NK-92 treated with Interleukin-12 subunit alpha and Interleukin-12 subunit beta, amount 100 ng/mL, for 24 hours (cell line): ENCODE measurements at places on chromosomes 6 and 20.
A peak's percentile ranks its signal among the peaks of the same experiment; 100 is the strongest.

DNA sequence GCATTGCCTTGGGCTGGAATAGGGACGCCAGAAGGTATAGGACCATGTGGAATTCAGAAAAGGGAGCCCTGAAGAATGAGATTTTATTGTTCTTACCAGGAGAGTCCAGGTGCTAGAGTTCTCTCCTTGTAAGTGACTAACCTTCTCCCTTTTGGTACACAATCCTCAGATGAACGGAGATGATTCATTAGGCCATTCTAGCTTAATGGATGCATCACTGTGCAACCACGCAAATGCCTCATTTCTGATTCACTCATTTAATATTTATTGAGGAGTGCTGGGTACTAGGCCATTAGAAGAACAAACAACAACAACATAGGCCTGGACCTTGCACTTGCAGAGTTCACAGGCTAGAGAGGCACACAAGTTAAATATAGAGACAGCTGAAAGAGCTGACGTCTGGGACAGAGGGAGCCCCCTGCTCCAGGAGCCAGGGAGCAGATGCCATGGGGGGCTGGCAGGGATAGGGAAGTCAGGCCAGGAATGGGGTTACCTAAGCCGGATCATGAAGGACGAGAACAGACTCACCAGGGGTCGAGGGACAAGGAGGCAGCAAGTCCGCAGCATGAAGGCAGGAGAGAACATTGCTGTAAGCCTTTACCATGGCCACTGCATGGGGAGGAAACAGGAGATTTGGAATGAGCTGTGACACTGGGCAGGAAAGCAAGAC is 179.5 kb upstream of the AKAP12 start:
- no peak for DNase-seq

DNA sequence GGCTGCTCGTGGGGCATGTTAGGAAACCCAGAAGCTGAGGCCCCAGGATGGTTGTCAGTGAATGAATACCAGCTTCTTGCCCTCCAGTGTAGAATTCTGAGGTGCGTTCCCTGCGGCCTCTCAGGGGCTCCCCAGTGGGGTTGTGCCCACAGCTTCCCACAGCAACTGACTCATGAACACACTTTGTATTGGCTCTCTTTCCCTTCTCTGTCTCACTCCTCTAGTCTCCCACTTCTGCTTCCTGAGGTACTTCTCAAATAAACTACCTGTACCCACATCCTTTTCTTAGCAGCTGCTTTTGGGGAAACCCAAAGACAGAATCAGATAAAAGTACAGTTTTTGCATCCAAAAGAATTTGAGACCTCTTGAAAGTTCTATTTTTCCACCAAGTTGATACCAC is 107.7 kb upstream of the JAG1 start:
- no peak for DNase-seq

- DNase-seq: no peak
These were observed 589.4 kb downstream of the RFPL4B start for GRCh38 chr6:112936504-112936903.

- no peak for DNase-seq
These were observed 283.6 kb downstream of the PTPRT start for GRCh38 chr20:42906120-42906519.

DNA sequence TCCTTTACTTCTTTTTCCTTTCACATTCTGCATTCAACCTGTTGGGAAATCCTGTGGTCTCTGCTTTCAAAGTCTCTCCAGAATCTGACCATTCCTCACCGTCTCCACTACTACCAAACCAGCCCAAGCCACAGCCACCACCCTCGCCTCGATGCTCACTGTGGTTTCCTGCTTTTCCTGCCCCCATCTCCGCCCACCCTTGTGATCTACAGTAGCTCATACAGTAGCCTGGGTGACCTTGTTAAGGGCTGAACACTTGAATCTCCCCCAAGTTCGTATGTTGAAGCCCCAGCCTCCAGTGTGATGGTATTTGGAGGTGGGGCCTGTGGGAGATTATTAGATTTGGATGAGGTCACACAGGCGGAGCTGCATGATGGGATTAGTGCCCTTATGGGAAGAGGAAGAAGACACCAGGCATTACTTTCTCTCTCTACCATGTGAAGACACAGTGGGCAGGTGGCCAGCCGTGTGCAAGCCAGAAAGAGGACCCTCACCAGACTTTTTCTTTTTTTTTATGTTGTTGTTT is 189.0 kb upstream of the UST start:
- DNase-seq: peak; percentile 57

GRCh38 chr6:42274898-42275297 is 57.2 kb upstream of the MRPS10 start:
- no peak for DNase-seq

GRCh38 chr20:48667481-48667880 is 160.3 kb downstream of the PREX1 start:
- DNase-seq: no peak

DNA sequence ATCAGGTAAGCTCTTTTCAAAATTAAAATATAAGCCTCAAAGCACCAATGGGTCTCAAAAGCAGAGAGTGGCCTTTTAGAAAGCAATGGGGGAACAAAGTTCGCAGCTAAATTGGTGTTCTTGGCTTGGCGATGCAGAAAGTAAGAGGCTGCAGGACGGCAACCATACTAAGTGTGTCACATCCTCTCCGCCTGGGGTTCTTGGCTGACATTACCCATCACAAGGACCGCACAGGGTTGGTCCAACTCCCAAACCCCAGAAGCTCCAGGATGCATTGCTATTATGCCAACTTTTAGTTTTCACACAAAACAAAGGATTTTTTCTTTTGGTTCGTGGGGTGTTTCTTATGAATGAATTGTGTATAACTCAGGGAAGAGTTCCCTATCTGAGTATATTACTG is 124.8 kb downstream of the PRKN start:
- no peak for DNase-seq

DNA sequence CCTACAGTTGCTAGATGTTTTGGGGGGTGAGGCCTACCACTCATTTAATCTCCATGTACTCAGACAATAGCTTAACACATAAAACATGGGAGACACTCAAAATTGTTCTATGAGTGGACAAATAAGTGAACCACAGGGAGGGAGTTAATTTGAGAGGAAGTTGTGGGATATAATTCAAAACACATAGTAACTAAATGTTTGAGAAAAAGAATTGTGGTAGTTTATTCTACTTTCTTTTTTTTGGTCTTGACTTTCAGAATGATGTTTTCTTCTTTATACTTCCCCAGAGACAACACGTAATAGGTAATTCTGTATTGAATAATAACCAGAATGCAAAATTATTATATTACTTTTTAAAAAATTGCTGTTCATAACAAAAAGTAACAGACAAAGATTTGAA is 453.8 kb downstream of the RFPL4B start:
- no peak for DNase-seq

DNA sequence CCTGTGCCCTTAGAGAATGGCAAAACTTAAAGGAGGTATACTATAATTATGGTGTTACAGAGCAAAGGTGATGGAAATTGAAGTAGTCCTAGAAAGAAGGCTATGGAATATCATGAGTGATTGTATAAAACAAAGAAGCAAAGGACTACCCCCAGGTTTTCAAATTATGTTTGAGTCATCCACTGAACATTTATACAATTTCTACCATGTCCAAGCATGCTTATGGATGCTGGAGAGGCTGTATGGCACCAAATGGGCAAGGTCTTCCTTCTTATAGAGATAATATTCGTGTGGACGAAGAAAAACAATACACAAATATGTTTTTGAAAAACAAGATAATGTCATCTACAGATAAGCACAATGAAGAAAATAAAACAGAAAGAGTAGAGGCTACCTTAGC is 177.5 kb downstream of the KHDC1L start:
- no peak for DNase-seq

- DNase-seq: no peak
These were observed 29.0 kb downstream of the ARMC2 start for GRCh38 chr6:108877046-108877751.

DNA sequence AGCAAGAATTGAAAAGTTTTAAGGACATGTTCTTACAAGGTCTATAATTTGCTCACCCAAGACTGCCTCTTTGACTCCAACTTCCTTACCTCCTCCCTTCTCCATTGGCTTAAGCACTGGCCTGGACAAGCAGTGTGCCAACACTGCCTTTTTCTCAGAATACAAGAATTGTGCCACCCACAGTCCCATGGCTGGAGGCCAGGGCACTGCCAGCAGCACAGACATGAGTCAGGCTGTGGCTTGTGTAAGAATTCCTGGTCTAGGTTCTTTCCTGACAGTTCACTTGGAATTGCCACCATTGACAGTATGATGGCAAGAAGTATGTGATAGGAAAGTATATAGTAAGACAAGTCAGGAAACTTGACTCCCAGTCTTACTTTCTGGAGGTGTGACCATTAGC is 202.7 kb upstream of the MARCKS start:
- DNase-seq: no peak

- DNase-seq: no peak
These were observed 351.9 kb downstream of the COL12A1 start for GRCh38 chr6:74853991-74854390.

DNA sequence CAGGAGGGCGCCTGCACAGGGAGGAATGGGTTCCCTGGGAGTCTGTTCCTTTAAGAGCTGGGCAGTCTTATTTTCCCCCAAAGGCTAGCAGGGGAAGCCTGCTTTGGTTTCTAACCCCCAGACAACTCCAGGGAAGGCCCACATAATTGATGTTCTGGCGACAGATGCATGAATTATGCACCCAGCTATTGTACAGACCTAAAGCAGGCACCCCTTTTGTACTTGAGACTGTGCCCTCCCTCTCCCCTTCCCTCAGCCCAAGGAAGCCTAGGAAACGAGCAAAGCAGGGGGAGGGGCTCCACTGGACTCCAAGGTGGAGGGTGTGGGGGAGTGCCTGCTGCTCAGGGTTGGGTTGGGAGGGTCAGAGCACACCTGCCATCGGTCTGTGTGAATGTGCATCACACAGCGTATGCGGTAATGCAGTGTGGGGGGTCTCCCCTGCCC is 102.1 kb downstream of the KCNB1 start:
- DNase-seq: no peak

GRCh38 chr6:146153040-146153758 is 124.3 kb downstream of the GRM1 start:
- no peak for DNase-seq

DNA sequence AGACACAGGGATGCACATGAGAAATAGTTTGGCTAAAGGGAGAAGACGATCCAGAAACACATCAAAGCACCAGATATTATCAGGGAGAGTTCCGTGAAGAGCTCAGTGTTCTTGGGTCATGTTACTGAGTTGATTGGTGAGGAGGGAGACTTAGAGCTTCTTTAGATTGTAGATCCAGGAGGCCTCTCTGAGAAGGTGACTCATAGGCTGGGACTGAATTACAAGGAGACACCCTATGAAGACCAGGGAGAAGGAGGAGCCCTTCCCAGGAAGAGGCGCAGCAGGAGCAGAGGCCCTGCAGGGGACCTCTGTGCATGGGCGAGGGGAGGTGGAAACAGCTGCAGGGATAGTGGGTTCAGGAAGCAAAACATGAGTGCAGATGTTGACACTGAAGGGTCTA is 196.5 kb downstream of the SLC24A3 start:
- DNase-seq: no peak

GRCh38 chr6:160015778-160016684 is 47.1 kb downstream of the IGF2R start:
- no peak for DNase-seq

DNA sequence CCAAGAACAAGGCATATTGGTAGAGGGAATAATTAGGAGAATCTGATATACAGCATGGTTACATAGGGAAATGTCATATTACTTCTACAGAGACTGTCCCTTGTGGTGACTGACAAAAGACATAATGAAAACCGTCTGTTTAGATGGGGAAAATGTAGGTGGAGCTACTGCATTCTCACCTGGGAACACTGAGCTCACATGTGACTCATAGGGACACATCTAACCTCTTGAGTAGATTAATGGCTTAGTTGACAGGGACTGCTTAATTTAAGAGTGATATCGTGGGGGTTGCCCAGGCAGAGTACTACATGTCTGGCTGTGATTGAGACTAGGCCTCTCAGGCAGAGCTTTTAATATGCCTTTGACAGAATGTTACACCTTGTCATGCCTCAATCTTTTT is 235.3 kb upstream of the ZFP64 start:
- DNase-seq: no peak

GRCh38 chr20:21109144-21109543 is 3.0 kb upstream of the LINC00237 start:
- DNase-seq: no peak

- no peak for DNase-seq
These were observed 16.4 kb downstream of the TRIM27 start for GRCh38 chr6:28907394-28907793.

- DNase-seq: no peak
These were observed 241.5 kb downstream of the NFATC2 start for GRCh38 chr20:51301026-51301425.

GRCh38 chr6:3906846-3907151 is 57.6 kb downstream of the FAM50B start:
- DNase-seq: no peak

GRCh38 chr6:138307352-138307751 is 70.4 kb upstream of the SMIM28 start:
- DNase-seq: no peak

DNA sequence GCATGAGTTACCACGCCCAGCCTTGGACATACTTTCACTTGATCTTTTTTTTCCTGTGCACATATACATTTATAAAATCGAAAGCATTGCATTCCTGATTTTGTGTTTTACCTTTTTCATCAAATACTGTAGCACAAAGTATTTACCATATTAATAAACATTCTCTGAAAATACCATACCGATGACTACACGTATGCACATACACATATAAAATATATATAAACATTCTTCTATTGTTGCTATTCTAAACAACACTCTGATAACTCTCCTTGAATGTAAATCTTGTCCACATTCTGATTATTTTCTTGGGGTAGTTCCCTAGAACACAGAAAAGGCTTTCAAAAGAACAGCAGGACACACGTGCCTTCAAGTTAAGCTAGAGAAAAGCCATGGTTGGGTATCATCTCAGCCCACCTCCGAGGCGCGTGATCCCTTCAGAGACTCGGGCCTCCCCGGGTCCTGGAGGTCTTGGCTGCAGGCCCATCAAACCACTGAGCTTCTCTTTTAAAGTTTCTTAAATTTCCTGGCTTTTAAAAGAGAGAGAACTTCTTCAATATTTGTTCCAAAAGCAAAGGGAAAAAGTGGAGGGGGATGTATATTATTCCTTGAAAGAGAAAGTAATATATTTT is 198.1 kb downstream of the MYLK4 start:
- no peak for DNase-seq

- peak; percentile 29 for DNase-seq
These were observed 806.3 kb upstream of the GJE1 start for GRCh38 chr6:141326426-141326825.

GRCh38 chr20:38692436-38693411 is 31.6 kb upstream of the SLC32A1 start:
- no peak for DNase-seq
